ENCODE measurements at places on chromosomes 5 and 9.

GRCh38 chr9:38018958-38019602, 49.9 kb downstream of the SHB start:
- peak; percentile 75 for DNase-seq

DNA sequence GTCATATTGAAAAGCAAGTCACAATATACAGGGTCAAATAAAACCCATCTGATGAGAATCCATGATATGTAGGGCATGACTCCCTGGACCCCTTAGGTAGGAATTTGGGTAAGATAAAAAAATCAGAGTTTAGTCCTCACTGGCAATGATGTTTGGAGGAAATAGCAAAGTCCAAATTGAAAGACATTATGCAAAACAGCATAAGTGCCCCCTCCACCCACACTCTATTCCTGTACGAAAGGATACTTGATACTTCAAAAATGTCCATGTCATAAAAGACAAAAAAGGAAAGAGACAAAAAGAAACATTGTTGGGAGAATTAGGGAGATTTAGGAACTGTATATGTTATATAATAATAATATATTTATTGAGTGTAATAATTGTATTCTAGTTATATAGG, 96.1 kb upstream of the RASGRF2 start:
- DNase-seq = no peak

DNA sequence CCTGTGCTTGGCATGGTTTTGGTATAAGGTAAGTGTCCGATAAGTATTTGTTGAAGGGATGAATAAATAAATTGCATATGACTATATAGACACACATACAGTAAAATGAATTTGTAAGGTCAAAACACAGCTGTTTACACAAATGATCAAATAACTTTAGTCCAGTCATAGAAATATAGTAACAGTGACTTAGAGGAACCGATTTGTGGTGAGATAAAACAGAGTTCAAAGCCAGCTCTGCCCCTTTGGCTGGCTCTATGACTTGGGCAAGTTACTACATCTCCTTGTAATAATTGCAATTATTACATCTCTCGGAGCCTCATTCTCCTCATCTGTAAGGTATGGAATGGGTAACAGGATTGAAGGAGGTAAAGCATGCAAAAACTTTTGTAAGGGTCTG, 384.0 kb downstream of the PLK2 start:
- no peak for DNase-seq

- DNase-seq = no peak
Measured at GRCh38 chr9:126915281-126915816, 767 bp downstream of the RALGPS1 start.

DNA sequence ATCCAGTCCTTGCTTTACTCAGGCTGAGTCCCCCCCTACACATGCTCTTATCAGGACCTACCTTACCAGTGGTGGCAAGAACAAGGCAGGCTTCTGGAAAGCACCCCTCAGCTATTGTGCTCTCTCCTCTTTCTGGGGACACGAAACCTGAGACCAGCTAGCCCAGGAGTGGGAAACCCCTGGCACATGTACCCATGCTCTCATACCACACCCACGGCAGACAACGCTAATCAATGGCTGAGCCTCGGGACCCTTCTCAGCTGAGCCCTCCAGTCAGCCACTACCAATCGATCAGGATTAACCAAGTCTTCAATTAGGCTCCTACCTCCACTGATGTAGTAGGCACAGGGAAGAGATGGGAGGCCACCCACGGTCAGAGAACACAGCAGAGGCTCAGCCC, 65.1 kb downstream of the VAV2 start:
- no peak for DNase-seq

GRCh38 chr5:108788142-108788541, 40.4 kb downstream of the FER start:
- no peak for DNase-seq

DNA sequence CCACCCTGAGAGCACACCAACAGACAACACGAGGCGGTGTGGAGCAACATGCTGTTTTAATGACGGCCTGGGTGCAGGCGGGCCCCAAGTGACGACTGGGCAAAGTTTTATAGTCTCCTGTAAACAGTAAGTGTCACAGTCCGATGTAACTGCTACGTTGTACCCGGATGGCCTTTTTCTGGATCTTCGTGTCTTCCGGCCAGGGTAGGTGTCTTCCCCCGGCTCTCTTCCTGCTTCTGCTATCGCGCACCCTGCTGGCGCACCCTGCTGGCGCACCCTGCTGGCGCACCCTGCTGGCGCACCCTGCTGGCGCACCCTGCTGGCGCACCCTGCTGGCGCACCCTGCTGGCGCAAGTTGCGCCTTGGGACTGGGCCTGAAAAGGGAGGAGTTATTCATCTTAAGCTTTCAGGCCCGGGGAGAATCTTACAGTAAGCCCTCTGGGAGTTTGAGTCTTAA, 143.0 kb upstream of the TARS1 start:
- DNase-seq = no peak

GRCh38 chr5:42242210-42242609, 181.0 kb upstream of the GHR start:
- no peak for DNase-seq

DNA sequence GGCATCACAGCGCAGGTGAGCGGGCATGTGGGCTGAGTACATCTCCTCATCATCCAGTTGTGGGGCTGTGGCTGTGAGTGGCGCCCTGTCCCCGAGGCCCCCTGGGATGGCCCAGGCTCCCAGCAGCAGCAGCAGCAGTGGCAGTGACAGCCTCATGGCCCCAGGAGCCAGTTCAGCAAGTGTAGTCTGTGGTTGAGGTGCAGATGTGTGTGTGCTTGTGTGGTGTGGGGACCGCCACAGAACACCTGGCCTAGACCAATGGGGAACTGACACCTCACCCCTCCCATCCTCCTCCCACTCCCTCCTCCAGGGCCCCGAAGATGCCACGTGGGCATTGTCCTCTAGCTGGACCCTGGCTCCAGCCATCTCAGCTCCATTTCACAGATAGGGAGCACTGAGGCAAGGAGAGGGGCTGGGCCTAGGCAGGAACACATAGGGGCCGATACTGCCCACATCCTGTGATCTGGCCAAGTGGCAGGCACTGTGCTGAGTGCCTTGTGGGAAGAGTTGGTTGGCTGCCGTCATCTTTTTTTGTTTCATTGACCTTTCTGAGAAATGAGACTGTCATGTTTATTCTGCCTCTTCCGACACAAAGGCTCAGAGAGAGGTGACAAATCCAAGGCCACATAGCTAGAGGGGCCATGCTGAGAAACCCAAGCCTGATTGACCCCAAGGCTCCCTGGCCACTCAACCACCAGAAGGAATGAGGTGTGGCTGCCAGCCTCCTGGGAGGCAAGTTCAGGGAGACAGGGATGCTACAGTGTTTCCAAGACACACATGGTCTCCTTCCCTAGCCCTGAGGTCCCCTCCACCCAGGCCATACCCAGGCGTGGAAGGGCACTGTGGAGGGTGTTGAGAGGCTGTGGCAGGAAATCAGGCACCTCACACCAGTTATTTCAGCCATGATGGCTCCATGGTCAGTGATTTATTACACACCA, at the start of gene MZB1:
MZB1 (minus strand) TSS at position 213 of the 938 bp plus-strand sequence; CDS start at position 156, 57 bp downstream.
- DNase-seq = no peak

- DNase-seq = no peak
Measured at GRCh38 chr9:134661299-134661698, 19.7 kb downstream of the COL5A1 start.

DNA sequence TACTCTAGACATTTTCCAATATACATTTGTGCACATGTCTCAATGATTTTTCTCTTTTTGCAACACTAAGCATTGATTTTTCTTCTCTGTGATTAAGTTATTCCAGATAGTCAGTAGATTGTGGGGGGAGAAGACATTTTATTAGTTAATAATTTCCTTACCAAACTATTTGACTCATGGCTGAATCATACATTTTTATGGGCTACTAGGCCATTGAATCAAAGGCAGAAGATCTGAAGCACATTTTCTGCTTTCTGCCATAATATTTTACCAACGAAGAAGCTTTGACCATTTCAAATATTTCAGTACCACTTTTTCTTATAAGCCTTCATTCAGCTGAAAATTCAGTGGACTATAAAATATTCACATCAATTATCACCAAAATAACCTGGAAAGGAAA, 175.6 kb downstream of the IRX2 start:
- DNase-seq = no peak

- peak; percentile 84 for DNase-seq
Measured at GRCh38 chr5:147391781-147392180, 118.1 kb downstream of the DPYSL3 start.

DNA sequence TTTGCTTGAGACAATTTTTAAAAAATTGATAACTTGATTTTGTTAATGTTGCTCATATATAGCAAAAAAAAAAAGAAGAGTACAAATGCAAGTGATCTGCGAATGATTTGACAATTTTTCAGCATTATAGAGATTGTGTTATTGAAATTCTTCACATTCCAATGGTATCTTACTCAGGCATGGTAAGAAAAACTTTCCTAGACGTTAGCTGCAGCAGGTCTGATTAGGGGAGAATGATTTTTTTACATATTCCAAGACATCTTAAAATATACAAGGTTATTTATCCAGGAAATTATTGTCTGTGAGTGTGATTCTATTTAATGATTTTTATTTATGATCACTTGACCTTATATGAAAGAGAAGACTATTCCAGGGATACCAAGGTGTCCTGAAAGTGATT, 361.9 kb downstream of the MAT2B start:
- no peak for DNase-seq

DNA sequence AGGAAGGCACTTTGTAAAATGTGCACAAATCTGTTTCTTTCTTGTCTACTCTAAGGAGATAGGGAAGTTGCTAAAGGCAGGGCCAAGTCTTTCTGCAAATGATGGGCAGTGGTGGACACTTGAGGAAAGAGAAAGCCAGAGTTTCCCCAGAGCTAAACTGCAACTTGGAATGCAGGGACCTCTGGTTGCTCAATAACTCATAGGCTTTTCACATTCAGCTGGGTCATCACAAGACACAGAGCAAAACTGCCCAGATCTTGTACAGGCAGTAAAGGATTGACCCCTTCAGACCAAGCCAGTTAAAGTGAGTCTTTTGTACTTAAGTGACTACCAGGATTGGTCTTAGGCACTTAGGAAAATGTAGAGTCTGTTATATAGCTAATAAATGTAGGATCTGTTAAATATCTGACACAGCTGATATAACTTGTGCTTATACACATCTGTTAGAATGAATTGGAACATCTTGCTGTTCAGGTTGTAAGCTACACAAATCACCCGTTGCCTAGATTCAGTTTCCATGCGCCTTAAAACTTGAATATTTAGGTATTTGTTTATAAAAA, 13.5 kb upstream of the AGXT2 start:
- DNase-seq = no peak

GRCh38 chr5:181001947-181002346, 13.3 kb downstream of the BTNL3 start:
- DNase-seq = no peak

DNA sequence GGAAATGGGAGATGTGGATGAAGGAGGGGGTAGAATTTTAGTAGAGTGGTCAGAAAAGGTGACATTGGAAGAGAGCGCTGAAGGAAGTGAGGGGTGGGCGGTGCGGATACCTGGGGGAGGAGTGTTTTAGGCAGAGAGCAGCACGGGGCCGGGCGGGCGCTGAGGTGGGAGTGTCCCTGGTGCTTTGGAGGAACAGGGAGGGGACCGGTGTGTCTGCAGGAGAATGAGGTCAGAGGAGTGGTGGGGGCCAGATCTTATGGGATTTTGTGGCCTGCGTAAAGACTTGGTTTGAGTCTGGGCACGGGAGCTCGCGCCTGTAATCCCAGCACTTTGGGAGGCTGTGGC, 5.8 kb upstream of the PSD2 start:
- no peak for DNase-seq

GRCh38 chr5:105877592-105877991, 1793.1 kb downstream of the EFNA5 start:
- no peak for DNase-seq

- DNase-seq = no peak
Measured at GRCh38 chr9:96131825-96132224, 170.2 kb downstream of the HSD17B3 start.

DNA sequence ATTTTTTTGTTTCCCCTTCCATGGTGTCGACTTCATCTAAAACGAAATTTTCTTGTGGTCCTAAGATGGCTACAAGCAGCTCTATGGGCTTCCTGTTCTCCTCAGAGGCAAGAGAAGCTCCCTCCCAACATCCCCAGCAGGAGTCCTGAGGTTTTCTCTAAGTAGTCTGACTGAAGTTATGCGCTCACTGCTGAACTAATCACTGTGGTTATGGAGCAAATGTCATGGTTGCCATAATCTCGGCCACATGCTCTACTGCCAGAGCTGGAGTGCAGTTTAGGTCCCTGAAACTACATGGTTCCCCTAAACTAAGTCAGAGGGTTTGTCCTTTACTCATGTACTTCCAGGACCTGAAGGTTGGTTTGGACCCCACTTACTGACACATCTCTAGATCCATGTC, 68.0 kb upstream of the MAMDC2 start:
- no peak for DNase-seq

DNA sequence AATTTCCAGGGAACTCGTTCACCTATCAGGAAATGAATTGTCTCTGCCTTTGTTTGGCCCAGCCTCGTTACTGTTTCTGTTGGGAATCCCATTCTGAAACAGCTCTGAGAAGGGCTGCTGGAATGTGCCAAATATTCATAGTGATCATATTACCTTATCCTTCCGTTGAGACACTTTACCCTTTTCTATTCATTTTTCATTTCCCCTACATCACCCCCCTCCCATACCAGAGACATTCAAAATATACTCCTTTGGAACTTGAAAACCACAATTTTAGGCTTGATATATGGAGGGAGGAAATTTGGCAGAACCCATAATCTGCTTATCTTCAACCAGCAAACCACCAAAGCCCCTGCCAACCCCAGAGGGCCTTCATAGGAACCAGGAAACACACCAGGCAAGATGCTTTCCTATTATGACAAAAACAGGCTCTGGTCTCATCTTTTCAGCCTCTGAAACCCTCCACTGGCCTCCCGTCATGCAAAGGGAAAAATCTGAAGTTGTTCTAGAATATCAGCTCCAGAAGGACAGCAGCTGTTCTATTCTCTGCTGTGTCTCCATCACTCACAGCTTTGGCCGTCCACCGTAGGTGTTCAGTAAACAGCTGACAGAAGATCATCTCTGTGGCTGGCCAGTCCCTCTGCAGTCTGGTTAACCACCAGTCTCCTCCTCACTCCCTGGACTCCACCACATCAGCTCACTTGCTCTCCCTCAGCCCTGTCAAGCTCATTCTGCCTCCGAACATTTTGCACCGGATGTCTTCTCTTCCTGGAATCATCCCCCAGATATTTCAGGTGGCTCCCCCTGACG, 217.2 kb upstream of the WWC1 start:
- no peak for DNase-seq

GRCh38 chr5:180673371-180674089, 24.1 kb upstream of the FLT4 start:
- DNase-seq = no peak

DNA sequence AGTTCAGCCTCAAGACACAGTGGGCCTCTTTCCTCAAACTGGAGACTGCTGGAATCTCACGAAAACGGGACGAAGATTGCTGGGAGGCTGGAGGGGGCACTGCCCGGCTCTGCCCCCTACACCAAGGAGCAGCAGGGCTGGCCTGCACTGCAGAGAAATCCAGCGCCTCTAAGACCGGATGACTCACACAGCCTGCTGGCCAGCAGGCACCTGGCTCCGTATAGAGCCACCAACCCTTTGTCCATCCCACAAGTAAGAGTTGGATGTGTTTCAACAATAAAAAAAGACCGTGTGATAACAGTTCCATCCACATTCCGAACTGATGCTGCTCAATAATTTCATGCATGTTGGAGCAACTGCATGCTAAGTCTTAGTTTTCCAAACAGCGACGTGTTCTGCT, 11.5 kb downstream of the CCDC127 start:
- no peak for DNase-seq

Measured in kidney glomerular epithelial cell (primary cell).